ENCODE measurements at places on chromosomes 3 and 15.

GRCh38 chr3:157335233-157336076 is 101.2 kb upstream of the PTX3 start:
- DNase-seq, result no peak

- DNase-seq, result no peak
Measured at GRCh38 chr3:46966811-46967210, 9.7 kb downstream of the CCDC12 start.

DNA sequence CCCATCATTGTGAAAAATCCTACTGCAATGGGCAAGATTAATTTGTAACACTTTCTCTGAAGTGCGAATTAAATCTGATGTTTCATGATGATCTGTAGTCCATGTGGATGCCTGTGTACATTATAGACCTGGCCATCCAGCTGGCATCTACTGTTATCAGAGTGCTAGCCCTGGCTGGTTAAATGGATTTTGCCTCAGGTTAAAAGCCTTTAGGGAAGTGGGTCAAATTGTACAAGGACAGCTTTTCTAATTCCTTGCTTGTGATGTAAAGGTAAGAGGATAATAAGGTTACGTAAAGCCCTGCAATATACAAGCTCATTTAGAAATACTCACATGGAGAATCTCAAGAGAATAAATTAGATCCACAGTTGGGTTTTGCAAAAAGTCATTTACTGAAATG is 138.2 kb downstream of the EPHA3 start:
- DNase-seq, result no peak

GRCh38 chr15:91890614-91891013 is 37.1 kb downstream of the SLCO3A1 start:
- DNase-seq, result no peak

DNA sequence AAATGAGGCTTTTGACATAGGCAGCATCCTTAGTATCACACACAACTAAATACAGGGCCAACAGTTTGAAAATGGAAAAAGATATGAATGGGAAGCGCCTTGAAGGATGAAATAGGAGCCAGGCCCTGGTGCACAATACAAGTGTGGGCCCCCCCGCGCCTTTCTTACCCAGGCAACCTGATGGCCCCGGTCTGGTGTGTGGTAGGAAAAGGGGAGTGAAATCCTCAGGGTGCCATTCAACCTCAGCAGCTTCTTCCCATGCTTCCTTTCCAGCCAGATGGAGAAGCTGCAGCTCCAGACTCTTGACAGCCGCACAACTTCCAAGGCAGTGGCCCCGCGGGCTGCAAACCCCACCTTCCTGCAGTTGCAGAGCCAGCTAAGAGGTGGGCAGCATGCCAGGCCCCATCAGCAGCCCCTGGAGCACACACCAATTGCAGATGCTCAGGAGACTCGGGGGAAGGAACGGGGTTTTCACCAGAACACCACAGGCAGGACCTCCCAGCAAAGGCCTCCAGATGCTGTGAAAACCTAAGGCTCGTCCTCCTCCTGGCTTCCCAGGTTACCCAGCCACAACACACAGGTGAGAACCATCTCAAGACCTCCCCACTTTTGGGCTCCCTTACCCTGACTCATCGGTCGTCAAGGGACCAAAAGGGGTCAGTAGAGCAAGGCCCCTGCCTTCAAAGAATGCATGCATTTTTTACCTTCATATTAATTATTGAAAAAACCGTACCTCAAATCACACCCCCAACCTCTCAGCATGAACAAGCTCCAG is 101.6 kb downstream of the CPN2 start:
- DNase-seq, result no peak

GRCh38 chr3:21377071-21377769 is 373.8 kb downstream of the ZNF385D start:
- DNase-seq, result no peak

- DNase-seq, result no peak
Measured at GRCh38 chr15:100893964-100894295, 14.3 kb downstream of the ALDH1A3 start.

DNA sequence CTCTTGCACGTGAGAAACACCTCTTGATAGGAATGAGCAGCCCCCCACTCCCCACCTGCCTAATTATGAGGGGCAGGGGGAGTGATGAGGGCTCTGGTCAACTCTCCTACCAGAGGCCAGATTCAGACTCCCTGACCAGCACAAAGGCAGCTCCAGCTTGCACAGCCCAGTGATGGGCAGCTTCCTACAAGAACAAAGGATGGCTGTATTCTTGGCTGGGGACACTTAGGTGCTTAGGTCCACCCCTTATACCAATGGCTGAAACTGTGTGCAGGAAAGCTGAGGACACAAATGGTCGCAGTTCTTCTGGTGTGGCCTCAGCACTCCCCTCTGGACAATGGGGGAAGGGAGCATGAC is 81.8 kb downstream of the IQSEC1 start:
- DNase-seq, result no peak

DNA sequence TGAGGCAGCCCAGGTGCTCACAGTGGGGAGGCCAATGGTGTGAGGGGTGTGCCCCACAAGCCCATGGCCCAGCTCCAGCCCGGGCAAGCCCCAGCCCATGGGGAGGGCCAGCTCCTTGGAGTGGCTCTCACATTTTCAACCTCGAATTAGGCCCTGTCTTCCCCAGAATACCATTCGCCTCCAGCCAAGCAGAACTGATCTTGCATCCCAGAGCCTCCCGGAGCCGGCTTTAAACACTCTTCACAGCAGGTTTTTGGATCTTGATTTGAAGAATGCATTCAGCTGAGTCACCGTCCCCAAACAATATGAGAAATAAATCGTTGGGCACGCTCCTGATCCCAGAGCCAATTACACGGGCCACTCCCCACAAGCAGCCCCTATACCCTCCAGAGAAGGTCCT is 23.7 kb downstream of the TPRA1 start:
- DNase-seq, result no peak

DNA sequence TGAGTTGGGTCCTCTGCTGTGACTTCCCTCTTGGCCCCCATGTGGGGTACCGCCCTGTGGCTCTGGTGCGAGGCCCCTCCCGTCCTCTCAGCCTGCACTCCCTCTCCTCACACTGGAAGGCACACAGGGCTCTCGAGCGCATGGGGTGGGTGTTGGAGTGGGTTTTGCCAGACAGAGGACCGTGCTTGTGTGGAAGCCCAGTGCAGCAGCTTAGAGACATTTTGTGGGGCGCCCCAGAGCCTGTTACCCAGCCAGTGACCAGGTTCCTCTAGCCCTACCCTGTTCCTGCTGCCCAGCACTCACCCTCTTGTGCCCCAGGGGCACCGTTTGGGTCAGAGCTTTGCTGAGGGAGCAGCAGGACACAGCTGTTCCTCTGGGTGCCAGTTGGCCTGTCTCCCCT is 9.9 kb downstream of the PLXNA1 start:
- DNase-seq, result no peak

- DNase-seq, result no peak
Measured at GRCh38 chr15:29747837-29748417, 74.3 kb downstream of the TJP1 start.

GRCh38 chr15:98794748-98795147 is 146.4 kb downstream of the IGF1R start:
- DNase-seq, result no peak

DNA sequence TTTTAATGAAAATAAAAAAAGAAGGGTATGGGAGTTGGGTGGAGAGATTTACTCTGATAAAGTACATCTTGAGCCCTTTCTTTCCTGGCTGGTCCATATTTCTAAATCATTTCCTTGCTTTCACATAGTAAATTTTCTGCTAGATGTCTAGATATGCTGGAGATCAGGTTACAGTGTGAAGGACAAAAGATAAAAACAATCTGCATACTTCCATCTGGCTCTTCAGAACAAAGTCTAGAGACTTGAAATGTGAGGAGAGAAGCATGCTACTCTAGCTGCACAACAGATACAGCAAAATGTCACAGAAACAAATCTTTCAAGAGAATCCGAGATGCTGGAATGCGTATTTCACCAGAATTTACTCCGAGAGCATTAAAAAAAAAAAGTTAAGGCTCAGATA is 42.2 kb downstream of the FOXP1 start:
- DNase-seq, result no peak

Measured in effector memory CD4-positive, alpha-beta T cell (primary cell).